Hematopoietic multipotent progenitor cell treated with erythropoietin and hydrocortisone succinate and interleukin-3 and kit ligand, for 4 days (in vitro differentiated cells): ENCODE measurements at places on chromosomes 3 and 15.

DNA sequence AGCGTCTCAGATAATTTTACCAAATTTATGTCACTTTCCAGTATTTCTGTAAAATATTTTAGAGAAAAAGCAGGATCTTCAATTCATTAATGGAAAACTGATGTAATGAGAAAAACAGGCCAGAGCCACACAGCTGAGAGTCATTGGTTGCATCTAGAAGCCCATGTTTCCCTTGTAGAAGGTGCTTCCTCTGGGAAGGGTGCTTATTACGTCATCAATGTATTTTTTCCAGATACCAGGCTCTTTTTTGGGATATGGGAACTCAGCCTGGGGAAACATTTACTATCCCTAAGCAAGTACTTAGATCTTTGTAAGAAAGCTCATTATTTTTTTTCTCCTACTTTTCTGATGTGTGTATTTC, 89.1 kb upstream of the PHLDB2 start:
- DNase-seq = no peak

DNA sequence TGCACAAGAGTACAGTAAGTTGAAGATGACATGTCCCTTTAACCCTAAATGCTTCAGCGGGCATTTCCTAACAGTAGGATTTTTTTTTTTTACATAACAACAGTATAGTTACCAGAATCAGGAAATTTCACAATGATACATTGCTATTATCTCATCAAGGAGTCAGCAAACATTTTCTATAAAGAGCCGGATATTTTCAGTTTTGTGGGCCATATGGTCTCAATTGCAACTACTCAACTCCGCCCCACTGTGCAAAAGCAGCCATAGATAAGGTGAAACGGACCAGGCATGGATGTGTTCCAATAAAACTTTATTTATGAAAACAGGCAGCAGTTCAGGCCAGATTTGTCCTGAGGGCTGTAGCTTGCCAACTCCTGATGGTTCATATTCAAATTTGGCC, 130.6 kb downstream of the SMAD6 start:
- DNase-seq = peak; percentile 79

GRCh38 chr3:83500931-83501330, 1457.9 kb upstream of the CADM2 start:
- DNase-seq = no peak

GRCh38 chr3:23253214-23253613, 50.1 kb downstream of the UBE2E2 start:
- DNase-seq = no peak

DNA sequence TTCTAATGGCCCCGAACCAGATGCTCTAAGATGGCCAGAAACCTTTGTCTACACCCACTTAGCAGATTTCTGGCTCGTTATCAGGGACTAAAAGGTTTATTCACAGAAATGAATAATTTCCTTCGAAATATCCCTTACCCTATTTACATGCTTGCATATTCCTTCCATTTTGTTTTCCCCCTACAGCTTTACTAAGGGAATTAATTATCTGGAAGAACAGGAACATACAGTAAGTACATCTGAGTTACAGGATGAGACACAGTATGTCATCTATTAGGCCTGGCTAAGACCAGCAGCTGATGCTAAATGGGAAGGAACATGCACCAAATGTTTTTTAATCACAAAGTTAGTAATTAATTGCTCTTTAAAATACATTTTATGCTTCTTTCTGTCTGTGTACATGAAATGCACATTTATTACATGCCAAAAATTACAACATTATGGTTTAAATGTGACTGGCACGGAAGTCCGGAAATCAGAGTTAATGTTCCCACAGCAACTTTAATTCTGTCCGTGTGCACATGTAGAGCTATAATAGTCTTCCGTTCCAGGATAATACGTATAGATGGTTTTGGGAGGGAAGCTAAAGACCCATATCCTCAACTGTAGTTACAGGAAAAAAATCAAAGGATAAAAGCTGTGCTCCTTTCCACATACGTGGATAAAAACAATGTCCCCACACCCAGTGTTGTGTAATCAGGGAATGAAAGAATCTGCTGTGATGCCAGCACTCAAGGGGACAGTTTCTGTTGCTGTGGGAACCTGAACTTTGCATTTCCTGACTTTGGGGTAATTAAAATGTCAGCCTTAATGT, 82.0 kb downstream of the TIGIT start:
- no peak for DNase-seq

- DNase-seq = no peak
These were observed 243.7 kb downstream of the SLC9A9 start for GRCh38 chr3:143604402-143605185.

GRCh38 chr3:95752199-95752598, 1062.2 kb upstream of the EPHA6 start:
- no peak for DNase-seq

GRCh38 chr3:46849045-46849631, 14.1 kb downstream of the MYL3 start:
- DNase-seq = no peak

GRCh38 chr3:60579734-60580133, 671.5 kb downstream of the FHIT start:
- no peak for DNase-seq

DNA sequence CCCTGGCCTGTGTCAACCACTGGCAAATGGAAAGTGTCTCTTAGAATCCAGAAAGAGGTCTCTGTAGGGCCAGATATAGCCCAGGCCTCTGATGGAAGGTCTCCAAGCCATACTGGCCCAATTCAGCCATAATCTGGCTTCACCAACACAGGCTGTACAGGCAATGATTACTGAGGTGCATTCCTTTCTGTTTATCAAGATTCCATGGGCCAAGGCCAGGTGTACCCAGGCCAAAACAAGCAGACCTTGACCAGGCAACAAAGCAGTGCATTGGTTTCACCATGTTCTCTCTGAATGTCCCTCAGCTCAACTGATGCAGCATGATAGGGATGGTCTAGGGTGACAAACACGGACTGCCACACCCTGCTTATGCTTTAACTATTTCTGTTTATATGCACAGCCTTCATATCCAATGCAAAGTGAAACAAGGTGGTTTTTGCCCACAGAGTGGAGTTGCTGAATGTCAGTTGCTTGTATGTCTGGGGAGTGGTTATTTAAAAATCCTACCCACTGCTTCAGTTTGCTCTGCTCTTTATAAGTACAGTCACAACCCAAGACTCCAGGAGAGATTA, 25.2 kb downstream of the CCNL1 start:
- no peak for DNase-seq

- no peak for DNase-seq
These were observed 477.8 kb upstream of the RGMA start for GRCh38 chr15:93566762-93567161.

GRCh38 chr3:175212896-175213295, 353.8 kb downstream of the NAALADL2 start:
- DNase-seq = no peak

DNA sequence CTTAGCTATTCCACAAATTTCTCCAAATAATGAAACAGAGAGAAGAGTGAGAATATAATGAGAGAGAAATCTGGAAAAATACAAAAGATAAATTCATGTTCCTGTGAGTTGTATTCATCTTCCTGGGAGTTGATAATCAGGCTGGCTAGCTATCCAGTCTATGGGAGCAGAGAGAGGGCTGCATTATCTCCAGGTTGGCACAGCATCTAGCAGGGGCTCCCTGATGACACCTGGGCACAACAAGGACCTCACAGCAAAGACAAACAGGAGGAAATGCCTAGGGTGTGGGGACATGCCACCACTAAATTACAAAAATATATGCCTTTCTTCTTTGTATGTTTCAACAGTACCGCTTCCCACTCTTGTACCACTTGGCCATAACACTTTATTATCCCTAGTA, 1.9 kb downstream of the EHD4 start:
- DNase-seq = no peak

DNA sequence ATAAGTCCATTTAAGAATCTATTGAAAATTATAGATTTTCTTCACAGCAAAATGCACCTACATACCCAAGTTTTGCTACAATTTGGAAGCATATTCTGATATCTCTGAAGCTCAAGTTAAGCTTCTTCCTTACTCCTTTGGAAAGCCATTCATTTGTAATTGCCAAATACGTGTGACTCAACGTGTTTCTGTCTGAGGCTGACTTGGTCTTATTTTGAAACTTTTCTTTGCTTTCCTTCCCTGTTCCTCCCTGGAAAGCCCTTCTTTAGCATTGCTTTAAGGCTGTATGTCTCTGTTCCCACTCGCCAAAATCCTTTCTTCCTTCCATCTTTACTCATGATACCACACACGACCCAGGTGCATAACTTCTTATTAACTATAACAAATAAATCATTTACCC, 232.0 kb downstream of the ZBBX start:
- DNase-seq = no peak

- no peak for DNase-seq
These were observed 227.8 kb downstream of the UBE2E2 start for GRCh38 chr3:23430781-23431398.

GRCh38 chr3:52401551-52401950, 43.4 kb downstream of the SEMA3G start:
- DNase-seq = no peak

DNA sequence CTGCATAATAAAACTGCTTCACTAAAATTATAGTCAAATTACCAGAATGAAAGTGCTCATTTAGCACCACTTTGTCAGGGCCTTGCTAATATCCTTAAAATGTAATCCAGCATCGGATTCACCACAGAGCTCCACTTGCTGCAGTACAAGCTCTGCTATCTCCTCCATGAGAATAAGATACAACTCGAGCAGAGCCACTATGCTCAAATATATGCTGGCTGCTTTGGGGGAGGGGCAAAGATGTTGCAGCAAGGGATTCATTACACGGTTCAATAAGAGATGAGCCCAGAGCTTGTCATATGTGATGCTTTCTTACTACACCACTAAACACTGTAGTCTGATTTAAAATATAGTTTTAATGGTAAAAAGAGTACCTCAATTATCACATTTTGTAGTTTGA, 72.2 kb downstream of the DLG1 start:
- DNase-seq = no peak

DNA sequence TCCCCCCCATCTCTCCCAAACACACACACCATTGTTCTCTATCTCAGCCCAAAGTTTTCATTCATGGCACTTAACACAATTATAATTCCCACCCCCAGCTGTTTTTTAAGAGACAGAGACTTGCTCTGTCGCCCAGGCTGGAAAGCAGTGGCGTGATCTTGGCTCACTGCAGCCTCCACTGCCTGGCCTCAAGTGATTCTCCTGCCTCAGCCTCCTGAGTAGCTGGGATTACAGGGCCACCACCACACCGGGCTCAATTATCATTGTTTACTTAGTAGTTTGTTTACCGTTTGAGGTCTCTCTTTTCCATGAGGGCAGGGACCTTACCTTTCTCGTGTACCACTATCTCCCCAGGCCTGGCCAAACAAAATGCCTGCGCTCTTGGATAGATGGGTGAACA, 79.8 kb upstream of the RAD18 start:
- DNase-seq = no peak

DNA sequence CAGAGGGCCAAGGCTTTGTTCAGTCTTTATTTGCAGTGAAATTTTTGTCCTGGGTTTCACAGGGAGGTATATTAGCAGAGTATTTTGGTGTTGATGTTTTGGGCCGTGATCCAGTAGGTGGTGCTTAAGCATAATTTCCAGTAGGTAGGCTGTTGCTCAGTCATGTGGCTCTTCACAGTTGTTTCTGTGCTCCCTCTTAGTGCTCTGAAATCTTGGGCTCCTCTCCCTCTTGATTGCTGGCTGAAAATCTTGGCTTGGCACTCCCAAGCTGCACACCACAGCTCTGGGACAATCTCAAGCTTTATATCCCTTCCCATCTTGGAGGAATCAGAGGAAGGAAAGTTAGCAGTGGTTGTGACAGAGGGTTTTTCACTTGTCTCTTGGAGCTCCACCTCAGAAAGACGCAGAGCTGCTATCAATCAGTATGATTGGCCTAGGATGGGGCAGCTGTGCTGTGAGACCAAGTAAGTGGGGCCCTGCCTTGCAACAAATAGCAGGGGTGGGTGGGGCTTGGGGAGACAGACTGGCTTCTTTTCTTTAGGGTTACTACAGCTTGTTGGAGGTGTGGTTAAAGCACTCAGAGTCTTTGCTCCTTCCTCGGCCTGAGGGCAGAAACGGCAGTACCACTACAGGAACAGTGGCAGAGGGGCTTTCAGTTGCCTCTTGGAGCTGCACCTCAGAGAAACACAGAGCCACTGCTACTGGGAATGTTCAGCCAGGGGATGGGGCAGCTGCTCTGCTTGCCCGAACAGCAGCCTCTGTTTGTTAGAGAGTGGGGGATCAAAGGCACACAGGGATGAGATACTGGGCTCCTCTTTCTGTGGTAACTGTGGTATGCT, 627.0 kb downstream of the SI start:
- no peak for DNase-seq

GRCh38 chr3:98787181-98787580, 24.0 kb downstream of the ST3GAL6 start:
- DNase-seq = no peak

GRCh38 chr3:79063624-79064023, 704.2 kb downstream of the ROBO1 start:
- no peak for DNase-seq

DNA sequence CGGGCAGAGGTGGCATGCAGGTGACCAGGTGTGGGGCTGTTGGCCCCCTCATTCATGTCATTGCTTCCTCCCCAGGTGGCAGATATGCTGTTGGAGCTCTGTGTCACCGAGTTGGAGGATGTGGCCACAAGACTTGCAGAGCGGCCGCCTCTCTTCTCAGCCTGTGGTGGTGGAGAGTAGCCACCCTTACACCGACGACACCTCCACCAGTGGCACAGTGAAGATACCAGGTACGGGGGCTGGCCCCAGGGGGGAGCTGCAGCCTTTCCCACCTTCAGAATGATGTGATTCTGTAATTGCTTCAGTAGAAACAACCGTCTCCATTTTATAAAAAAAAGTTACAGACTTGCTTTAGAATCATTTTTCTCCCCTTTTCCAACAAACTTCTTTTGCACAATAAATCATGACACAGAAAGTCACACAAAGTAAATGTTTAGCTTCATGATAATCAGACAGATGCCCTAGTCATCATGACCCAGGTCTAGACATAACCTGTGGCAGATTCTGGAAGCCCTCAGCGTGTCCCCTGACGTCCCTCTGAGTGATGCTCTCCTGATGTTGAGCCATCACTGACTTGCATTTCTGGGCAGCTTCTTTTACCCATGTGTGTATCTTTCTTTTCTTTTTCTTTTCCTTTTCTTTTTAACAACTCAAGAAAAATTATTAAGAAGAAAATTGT, 76.0 kb upstream of the FAN1 start:
- no peak for DNase-seq

- peak; percentile 75 for DNase-seq
These were observed 17.0 kb upstream of the ANO10 start for GRCh38 chr3:43638594-43639447.

GRCh38 chr15:92770641-92771040, 115.1 kb upstream of the FAM174B start:
- DNase-seq = no peak

DNA sequence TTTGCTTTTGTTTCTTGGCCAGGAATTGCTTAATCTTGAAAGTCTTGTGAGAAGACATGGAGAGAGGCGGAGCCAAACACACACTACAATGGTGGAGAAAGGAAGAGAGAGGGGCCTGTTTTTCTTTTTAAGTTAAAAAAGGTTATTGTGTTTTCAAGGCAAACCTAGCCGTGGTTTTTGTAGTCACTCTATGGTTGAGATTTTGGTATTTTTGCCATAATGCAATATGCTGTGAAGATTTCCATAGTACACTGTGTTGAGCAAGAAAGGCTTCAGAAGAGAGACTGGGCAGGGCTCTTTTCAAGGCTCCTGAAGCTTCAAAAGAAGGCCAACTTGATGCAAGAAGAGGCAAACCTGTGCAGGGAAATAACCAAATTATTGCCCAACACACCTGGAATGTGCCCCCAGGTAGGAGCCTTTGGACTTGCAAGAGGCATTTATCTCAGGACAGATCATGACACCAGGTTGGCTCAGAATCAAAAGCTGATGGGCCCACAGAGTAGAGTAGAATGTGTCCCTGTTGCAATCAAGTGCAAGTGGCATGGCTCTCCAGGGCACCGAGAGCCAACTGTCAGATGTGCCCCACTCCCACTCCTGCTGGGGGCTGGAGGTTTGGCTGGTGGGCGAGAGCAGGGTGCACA, 22.1 kb downstream of the AMOTL2 start:
- DNase-seq = no peak
